T-cell (primary cell): ENCODE measurements at places on chromosomes 5 and 9. TPM values are rescaled to one million over a fixed set of nuclear protein-coding genes. Genes with fewer than 3 reads are reported as not detected.

- H3K4me1 ChIP-seq, result no peaks in the 10 kb centered on the region
- no peak overlapping the region for H3K27ac ChIP-seq
- no peaks in the 10 kb centered on the region for H3K27me3 ChIP-seq
- no peaks in the 10 kb centered on the region for H3K36me3 ChIP-seq
Observed at GRCh38 chr5:22593592-22593991, 259.6 kb downstream of the CDH12 start.

DNA sequence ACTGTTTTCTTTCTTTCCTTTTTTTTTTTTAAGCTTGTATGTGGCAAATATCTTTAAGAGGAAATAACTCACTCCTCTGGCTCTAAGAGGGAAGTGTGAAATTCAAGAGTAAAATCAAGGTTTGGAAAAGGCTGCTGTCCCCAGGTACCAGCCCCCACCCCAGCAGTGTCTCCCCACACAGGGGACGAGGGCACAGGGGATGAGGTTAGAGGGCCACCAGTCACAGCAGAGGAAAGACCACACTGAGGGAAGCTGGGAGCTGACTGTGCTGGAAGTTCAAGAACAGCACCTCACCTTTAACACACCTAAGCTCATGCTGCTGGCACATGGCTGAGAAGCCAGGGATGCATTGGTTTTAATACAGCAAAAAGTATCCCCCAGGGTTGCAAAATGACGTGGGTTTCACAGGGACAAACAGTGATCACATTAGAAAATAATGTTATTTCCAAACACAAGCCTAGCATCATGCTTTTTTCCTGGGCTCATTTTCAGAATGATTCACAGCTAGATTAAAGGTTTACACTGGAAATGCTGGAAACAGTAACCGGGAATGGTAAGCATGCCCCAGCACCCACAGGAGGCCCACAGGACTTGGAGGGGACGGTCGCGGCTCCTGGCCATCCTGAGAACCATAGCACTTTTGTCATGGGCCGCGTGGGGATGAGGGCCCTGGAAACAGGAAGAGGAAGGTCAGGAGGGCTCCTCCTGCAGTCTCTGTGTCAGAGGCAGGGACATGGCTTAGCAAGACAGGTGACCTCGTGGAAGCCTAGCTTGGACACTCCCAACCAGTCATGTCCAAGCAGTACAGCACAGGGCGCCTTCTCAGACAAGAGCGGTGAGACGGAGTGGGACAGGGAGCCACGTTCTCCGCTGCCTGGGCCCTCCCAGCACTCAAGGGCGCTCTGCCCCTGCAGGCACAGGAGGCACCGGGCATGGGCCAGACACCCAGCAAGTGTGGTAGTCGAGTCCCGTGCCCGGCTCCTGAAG, 6.9 kb downstream of the LPCAT1 start:
- no peak overlapping the region for H3K4me3 ChIP-seq
- peaks cover 12% of the 10 kb centered on the region for H3K36me3 ChIP-seq
- H3K4me1 ChIP-seq, result no peaks in the 10 kb centered on the region
- peak overlapping the region; percentile 11 for H3K27ac ChIP-seq
- no peaks in the 10 kb centered on the region for H3K27me3 ChIP-seq
- DNase-seq, result no peak

DNA sequence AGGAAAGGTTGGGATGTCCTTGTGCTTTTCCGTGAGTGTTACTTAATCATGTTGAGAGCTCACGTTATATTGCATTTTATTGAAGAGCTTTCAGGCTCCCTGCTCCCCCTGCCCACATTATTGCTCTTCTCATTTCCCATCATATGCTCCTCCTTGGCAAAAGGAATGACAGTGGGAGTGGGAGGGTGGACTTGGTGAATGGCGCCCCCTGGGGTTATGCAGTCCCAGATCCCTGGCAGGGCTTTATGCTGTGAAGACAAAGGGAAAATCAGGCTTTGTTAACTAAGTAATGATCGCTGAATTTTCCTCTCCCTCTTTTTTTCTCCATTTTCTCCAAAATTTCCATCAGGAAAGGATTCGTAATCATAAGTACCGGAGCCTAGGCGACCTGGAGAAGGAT, 166.6 kb downstream of the SMARCA2 start:
- no peak for DNase-seq
- H3K4me3 ChIP-seq, result no peak overlapping the region
- peaks cover 53% of the 10 kb centered on the region for H3K36me3 ChIP-seq
- H3K27ac ChIP-seq, result no peak overlapping the region
- no peaks in the 10 kb centered on the region for H3K27me3 ChIP-seq

DNA sequence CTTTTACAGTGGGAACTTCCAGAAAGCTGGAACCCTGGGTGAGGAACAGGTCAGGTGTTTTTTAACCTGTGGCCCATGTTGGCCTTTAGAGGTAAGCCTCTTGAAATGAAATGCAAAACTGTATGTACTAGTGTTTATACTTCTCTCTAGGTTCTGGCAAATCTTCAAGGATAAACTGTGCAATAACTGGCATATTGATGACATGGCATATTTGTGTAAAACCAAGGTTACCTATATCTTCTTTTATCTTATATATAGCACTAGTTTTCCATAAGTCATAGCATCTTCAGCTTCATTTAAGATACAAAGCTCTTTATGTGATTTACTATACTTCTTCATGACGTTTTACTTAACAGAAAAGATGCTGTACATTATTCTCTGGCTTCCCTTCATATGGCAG, 7.4 kb upstream of the IARS1 start:
- no peaks in the 10 kb centered on the region for H3K27me3 ChIP-seq
- H3K27ac ChIP-seq, result no peak overlapping the region
- H3K4me3 ChIP-seq, result no peak overlapping the region
- DNase-seq, result no peak

- H3K4me1 ChIP-seq, result no peaks in the 10 kb centered on the region
- H3K27ac ChIP-seq, result no peak overlapping the region
- no peak overlapping the region for H3K4me3 ChIP-seq
Observed at GRCh38 chr9:36637491-36638270, 65.0 kb downstream of the MELK start.

DNA sequence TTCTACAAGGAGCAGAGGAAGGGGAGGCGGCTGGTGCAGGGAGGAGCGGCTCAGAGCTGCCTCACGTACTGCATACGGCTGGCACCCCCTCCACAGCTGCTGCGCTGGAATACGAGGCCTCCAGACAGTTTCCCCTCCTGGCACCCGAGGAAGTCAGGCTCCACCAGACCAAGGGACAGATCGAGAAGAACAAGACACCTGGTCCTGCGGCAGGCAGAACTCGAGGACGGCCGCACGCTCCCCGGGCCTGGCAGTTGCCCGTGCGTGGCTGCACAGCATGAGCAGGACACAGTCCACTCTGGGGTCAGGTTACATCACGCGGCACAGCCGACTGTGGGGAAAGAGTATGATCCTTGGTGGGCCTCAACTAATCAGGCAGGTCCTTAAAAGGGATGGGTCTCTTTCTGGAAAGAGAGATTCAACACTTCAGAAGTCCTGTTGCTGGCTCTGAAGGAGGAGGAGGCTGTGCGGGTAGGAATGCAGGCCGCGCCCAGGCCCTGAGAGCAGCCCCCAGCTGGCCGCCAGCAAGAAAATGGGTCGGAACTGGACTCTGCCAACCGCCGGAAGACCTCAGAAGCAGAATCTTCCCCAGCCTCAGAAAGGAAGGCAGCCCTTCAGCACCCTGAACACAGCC, 11.6 kb downstream of the UBAC1 start:
- DNase-seq, result no peak
- no peaks in the 10 kb centered on the region for H3K27me3 ChIP-seq
- H3K4me1 ChIP-seq, result no peaks in the 10 kb centered on the region
- no peak overlapping the region for H3K27ac ChIP-seq
- peaks cover 32% of the 10 kb centered on the region for H3K36me3 ChIP-seq

DNA sequence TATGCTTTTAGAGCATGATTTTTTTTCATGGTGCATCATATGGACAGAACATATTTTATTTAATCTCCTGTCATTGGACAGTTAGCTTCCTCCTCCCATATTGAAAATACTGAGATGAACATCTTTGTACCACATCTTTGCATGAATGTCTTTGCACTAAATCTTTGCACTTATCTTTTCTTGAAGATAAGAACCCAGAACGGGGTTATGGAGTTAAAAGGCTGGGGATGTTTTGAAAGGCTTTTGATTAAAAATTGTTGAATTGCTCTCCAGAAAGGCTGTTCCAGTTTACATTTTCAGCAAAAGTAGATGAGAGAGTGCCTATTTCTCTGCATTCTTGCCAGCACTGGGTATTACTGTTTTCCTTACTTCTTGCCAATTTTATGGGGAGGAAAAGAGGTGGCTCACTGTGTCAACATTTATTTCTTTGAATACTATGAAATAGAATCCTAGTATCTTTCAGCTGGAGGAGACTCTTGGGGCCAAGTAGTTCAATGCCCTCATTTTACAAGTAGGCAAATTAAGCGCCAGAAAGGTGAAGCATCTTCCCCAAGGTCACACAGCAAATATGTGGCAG, 7.2 kb downstream of the NCS1 start:
- no peaks in the 10 kb centered on the region for H3K27me3 ChIP-seq
- H3K27ac ChIP-seq, result no peak overlapping the region
- DNase-seq, result no peak
- no peaks in the 10 kb centered on the region for H3K36me3 ChIP-seq
- no peak overlapping the region for H3K4me3 ChIP-seq
- H3K4me1 ChIP-seq, result no peaks in the 10 kb centered on the region

- no peak for DNase-seq
- no peaks in the 10 kb centered on the region for H3K27me3 ChIP-seq
- H3K4me3 ChIP-seq, result no peak overlapping the region
- no peaks in the 10 kb centered on the region for H3K36me3 ChIP-seq
Observed at GRCh38 chr5:66602621-66603020, 6.4 kb downstream of the MAST4 start.

DNA sequence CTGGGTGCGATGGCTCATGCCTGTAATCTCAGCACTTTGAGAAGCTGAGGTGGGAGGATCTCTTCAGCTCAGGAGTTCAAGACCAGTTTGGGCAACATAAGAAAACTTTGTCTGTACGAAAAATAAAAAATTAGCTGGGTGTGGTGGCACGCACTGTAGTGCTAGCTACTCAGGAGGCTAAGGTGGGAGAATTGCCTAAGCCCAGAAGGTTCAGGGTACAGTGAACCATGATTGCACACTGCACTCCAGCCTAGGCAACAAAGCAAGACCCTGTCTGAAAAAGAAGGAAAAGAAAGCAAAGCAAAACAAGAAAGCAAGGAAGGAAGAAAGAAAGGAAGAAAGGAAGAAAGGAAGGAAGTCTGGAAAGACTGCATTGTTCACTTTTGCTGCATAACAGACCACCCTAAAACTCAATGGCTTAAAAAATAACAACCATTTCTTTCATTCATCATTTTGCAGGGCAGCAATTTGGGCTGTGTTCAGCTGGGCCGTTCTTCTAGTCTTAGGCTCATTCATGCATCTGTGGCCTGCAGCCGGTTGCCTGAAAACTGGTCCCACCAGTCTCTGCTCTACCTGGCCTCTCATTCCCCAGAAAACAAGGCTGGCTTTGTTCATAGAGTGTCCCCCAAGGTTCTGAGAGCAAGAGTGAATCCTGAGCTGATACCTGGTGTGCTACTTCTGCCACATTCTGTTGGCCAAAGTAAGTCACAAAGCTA, 82.4 kb upstream of the MIER3 start:
- H3K36me3 ChIP-seq, result no peaks in the 10 kb centered on the region
- no peak overlapping the region for H3K27ac ChIP-seq
- no peaks in the 10 kb centered on the region for H3K4me1 ChIP-seq
- H3K4me3 ChIP-seq, result no peak overlapping the region
- DNase-seq, result no peak
- peaks cover 2% of the 10 kb centered on the region for H3K27me3 ChIP-seq

DNA sequence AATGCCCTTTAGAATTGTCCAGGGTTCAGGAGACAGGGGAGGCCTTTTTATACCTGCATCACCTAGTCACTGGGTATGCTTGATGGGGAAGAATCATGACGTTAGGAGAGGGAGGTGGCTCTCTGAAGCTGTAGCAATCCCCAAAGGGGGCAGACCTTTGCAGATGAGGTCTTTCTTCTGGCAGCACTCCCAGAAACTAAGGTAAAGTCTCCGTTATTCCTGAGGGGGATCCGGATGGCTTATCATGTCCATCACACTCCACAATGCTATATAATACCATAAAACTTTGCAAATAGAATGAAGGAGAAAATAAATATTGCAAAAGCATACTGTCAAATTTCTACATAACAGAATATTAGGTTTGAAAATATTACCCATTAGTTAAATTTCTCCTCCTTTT, 21.5 kb upstream of the CAST start:
- no peaks in the 10 kb centered on the region for H3K36me3 ChIP-seq
- H3K27ac ChIP-seq, result no peak overlapping the region
- no peak overlapping the region for H3K4me3 ChIP-seq

GRCh38 chr9:131813116-131813515, 73.2 kb upstream of the RAPGEF1 start:
- H3K27ac ChIP-seq, result no peak overlapping the region
- DNase-seq, result no peak
- H3K27me3 ChIP-seq, result peaks cover 3% of the 10 kb centered on the region
- H3K36me3 ChIP-seq, result no peaks in the 10 kb centered on the region
- no peak overlapping the region for H3K4me3 ChIP-seq
- no peaks in the 10 kb centered on the region for H3K4me1 ChIP-seq

DNA sequence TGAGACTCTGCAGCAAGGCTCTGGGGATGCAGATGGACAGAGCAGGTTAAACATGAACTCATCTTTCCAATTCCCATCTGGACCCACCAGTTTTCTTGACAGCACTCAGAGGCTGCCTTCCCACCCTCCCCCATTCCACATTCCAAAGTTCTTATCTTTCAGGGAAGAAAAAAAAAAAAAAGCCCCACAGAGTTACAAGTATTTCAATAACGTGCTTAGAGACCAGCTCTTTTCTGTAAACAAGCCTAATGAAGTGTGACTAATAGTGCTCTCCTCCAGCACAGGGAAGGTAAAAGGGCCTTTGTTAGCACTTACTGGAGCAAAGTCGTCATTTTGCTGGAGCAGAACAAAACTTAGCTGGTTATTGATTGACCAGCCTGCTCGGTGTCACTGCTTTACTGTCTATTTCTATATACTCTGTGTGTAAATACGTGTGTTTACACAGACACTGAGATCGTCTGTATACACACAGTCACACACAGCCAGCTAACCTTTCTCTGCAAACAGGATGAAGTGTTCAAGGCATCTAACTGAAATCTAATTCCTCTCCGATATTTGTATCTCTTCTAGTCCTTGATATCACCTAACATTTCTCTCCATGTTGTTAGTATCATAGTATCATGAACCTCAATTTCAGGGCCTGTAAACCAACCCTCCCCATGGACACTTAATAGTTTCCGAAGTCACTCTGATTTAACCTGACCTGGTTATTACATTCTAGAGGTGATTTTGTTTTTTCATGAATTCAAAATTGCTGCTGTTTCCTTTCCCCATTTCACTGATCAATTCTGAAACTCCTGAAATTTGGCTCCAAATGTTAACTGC, 84.9 kb downstream of the ZNF608 start:
- no peak for DNase-seq
- no peak overlapping the region for H3K4me3 ChIP-seq

Gene SLC6A19
- total RNA-seq, result not detected

Gene CARTPT
- not detected for total RNA-seq

Gene TMC1
- not detected for total RNA-seq

Gene KCNT1
- not detected for total RNA-seq

Gene ANKRD34B
- not detected for total RNA-seq

Gene CDH9
- not detected for total RNA-seq

Gene C9orf153
- total RNA-seq, result 0.90 TPM
